ENCODE measurements at places on chromosomes 6 and 20.

DNA sequence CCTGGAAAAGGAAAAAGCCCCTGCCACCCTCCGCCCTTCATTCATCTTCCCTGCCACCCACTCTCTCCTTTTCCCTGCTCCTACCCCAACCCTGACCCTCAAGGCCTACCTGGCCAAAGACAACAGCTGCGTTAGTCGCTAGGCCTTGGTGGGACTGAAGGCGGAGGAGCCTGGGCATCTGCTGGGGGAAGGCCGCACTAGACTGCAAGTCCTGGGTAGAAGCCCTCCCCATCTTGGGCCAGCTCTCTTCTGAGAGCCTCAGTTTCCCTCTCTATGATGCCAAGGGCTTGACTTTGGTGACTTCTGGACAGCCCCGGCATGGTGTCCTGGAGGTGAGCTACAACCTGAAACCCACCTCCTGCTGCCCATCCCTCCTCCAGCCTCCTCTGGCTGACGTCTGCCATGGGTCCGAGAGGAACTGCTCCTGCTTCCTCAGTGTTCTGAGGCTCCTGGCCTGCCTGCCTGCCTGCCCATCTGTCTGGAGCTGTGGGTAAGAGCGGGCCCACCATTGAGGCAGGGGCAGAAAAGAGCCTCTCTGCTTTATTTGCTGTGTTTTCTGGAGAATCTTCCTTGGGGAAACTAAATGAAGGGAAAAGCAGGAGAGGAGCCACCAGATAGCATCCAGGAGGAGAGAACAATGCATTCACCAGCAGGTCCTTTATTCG lies 7.5 kb upstream of the FOXC1 start:
- DNase-seq = no peak

GRCh38 chr6:33251395-33252012 lies 20.2 kb downstream of the VPS52 start:
- DNase-seq = no peak

DNA sequence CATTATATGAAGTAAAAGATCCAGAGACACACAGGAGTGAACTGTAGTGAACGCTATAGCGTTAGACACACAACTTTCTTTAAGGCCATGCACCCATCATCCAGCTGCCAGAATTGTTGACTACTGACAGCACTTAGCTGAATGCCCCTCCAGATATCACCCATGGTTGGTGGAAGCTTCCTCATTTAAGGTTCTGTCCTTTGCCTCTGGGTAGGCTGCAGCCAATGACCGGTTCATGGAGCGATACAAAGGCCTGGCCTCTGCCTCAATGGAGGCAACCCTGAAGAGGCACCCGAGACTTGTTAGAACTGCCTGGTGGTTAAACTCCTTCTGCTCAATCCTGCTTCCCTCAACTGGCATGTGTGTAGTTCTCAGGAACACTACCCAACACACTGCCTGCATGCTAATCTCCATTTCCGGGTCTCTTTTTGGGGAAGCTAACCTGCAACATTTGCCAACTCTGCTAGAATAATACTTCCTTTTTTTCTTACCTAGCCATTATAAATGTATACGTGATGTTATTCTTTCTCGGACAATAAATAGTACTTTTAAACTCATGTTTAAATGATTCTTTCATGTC lies 49.8 kb upstream of the THEMIS start:
- DNase-seq = no peak

DNA sequence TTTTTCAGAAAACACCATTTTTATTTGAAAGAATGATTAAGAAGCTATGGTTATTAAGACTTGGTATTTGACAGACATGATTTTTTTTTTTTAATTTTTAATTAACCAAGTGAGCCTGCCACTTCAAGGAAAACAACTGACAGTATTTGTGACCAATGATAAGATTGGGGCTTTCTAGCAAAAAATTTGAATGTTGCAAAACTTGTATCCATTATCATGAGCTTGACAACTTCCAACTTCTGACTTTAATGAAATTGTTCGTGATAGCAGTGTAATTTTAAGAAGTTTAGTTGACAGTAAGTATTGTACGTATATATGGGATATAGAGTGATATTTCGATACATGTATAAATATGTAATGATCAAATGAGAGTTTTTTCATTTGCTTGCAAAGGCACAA lies 21.6 kb upstream of the POM121L2 start:
- DNase-seq = no peak

DNA sequence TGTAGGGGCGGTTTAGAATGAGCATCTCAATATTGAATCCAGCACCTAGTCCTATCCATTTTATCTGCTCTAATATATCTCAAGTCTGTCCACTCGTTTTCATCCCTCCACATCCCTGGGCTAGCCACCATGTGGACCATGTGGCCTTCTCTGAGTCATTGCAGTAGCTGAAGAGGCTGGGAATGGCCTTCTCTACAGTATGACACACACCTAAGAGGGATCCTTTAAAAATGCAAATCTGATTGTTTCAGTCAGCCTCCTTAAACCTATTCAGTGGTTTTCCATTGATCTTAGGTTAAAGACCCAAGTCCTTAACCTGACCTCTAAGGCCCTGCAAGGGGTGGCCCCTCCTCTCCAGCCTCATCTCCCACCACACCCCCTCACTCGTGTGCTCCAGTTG lies 9.4 kb downstream of the RING1 start:
- DNase-seq = no peak

GRCh38 chr20:38167851-38168760 lies 3.0 kb upstream of the TGM2 start:
- no peak for DNase-seq
